ENCODE measurements at places on chromosomes 6 and 20.

- no peak for DNase-seq
These were observed 523.7 kb upstream of the SLC35B3 start for GRCh38 chr6:8958894-8959511.

DNA sequence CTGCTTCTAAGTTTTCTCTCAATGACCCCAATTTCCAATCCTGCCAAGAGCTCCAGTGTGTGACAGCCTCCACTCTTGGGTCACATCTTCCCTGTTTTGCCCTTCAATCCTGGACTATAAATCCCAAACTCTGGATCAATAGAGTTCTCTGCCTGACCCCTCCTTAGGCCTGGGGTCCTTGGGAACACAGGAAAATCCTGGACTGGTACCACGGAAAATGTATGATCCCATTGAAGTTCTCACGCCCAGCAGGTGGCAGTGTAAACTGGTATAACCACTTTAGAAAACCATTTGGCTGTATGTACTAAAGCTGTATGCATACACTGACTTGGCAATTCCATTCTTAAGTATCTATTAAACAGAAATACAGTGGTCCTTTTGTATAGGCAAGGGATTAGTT, 98.0 kb downstream of the SNAP25 start:
- no peak for DNase-seq

- DNase-seq: no peak
These were observed 2.0 kb upstream of the HBS1L start for GRCh38 chr6:135056632-135057031.

DNA sequence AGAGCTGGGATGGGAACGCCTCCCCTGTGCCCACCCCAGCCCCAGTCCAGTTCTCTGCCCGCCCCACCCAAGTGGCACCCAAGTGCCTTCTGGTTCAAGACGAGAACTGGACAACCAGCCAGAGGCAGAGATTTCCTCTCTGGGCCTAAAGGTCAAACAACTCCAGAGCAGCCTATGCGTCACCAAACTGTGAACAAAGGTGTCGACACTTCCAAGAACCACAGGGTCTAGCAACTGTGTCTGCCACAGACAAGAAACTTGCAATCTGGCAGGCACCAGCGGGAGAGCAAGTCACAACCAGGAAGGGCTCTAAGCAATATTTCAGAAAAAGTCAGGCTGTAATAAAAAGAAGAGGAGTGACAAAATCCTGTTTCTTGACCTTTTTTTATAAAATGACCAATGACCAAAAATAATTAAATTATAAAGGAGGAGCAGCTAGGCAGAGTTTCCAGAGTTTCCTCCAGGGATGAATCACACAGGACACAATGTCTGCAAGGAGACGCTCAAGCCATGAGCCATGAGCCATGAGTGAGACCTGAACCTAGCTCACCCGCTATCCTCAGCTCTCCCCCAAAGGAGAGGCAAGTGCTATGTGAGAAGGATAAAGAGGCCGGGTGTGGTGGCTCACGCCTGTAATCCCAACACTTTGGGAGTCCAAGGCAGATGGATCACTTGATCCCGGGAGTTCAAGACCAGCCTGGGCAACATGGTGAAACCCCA, 11.1 kb downstream of the EDEM2 start:
- DNase-seq: no peak

DNA sequence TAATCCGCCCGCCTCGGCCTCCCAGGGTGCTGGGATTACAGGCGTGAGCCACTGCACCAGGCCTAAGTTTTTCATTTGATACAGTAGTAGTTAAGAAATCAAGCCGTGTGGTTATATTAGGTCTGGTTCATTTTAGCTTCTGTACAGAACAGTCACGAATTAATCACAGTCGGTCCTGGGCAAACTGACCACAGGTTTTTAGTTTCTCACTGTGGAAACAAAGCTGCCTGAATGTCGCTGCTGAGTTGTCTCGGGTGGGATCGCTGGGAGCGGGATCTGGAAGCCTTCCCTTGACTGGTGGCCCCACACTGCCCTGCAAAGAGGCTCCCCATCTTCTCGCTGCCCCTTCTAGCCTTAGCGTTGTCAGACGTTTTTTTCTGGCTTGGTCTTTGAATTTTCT, 18.6 kb downstream of the UCKL1 start:
- no peak for DNase-seq

GRCh38 chr6:150788089-150788488, 77.4 kb upstream of the MTHFD1L start:
- DNase-seq: no peak

GRCh38 chr6:143279385-143279784, 171.1 kb downstream of the ADAT2 start:
- DNase-seq: no peak

DNA sequence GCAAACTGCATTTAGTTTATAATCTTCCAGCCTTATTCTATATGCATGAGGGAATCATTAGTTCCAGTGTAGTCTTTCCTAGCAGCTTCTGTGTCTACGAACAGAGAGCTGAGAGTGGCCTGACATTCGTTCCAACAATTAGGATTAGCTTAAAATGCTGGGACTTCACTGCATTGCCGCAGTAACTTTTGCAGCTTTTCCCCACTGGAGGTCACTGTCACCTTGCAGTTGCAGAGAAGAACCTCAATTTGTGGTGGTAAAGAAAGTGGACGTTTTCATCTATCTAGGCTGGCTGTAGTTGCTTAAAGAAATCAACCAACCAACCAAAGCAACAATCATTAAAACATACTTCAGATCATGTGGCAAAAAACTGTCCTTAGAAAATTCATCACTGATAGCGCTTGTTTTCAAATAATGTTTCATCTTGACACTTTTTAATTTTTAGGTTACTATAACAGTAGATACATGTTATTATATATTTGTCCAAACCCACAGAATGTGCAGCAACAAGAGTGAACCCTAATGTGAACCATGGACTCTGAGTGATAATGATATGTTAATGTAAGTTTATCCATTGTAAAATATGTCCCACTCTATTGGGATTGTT, 12.2 kb downstream of the MYLK4 start:
- DNase-seq: peak; percentile 34

- DNase-seq: no peak
These were observed 326.3 kb upstream of the TSHZ2 start for GRCh38 chr20:52645822-52646221.

DNA sequence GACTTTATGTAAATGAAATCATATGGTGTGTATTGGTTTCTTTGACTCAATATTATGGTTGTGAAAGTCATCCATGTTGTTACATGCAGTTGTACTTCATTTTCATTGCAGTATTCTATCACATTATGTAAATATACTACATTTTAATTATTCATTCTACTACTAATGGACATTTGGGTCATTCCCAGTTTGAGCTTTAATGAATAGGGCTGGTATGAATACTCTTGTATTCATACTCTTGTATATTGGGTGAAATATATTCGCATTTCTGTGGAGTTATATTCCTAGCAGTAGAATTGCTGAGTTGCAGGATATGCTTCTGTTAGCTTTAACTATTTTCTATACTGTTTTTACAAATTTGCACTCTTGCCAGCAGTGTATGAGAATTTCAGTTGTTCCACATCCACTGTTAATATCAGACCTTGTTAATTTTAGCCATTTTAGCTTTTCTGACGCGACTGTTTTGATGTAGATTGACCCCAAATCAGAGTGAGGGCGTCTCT, 944.3 kb downstream of the KIF16B start:
- DNase-seq: no peak

GRCh38 chr6:107697682-107698081, 126.4 kb downstream of the SCML4 start:
- DNase-seq: no peak

DNA sequence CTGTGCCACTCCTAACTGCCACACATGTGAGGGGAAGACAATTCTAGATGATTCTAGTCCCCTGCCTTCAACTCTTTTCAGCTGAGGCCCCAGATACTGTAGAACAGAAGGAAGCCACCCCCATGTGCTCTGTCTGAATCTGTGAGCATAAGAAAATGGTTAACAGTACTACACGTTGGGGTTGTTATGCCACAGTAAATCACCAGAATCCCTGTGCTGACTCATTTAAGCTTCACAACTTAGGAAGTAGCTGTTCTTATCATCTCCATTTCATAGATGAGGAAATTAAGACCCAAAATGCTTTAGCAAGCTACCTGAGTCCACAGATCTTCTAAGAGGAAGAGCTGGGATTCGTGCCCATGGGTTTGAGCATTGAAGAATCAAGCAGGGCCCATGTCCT, 27.4 kb upstream of the SCRT2 start:
- no peak for DNase-seq

- DNase-seq: no peak
These were observed 118.4 kb upstream of the SLC2A12 start for GRCh38 chr6:134170844-134171243.

DNA sequence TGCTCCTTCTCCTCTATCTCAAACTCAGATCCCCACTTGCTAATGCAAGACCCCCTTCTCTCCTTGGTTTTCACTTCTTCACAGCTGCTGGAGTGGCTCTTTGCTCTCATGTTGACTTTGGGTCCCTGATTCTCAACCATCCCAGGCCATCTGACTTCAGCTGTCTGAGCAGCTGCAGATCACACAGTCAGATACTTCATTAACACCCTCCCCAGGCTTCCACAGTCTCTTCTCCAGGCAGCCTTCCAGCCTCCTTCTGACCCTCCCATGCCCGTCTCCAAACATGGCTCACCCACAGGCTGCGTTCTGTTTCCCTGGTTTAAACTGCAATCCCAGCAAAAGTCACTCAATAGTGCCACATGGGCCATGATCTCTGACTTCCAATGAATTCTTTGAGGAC, 65.4 kb downstream of the HIVEP2 start:
- DNase-seq: no peak

DNA sequence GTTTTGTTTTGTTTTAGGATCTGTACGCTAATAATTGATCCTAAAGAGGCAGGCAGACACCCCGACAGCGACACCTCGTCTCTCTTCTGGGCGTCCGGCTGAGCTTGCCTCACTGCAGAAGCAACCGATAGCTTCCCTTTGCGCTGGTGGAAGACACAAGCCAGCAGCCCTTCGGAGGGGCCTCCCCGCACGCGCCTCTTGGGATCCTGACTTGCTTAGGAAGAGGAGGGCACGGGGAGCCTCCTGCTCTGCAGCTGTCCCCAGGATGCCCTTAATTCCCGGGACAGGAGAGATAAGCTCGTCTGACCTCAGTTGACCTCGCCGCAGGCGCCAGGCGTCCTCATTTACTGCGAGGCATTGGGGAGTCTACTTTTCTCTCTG, 94.0 kb downstream of the CD83 start:
- peak; percentile 71 for DNase-seq

GRCh38 chr20:60512443-60512842, 554.2 kb downstream of the CDH26 start:
- DNase-seq: no peak

GRCh38 chr6:99412065-99412464, 13.0 kb downstream of the PNISR start:
- DNase-seq: no peak

GRCh38 chr20:37102571-37102970, 6.8 kb upstream of the RBL1 start:
- DNase-seq: no peak

- no peak for DNase-seq
These were observed 24.0 kb upstream of the MLN start for GRCh38 chr6:33827546-33828451.

GRCh38 chr6:113299531-113299930, 557.6 kb upstream of the MARCKS start:
- DNase-seq: no peak

- no peak for DNase-seq
These were observed 15.7 kb upstream of the UNC93A start for GRCh38 chr6:167275436-167275835.

DNA sequence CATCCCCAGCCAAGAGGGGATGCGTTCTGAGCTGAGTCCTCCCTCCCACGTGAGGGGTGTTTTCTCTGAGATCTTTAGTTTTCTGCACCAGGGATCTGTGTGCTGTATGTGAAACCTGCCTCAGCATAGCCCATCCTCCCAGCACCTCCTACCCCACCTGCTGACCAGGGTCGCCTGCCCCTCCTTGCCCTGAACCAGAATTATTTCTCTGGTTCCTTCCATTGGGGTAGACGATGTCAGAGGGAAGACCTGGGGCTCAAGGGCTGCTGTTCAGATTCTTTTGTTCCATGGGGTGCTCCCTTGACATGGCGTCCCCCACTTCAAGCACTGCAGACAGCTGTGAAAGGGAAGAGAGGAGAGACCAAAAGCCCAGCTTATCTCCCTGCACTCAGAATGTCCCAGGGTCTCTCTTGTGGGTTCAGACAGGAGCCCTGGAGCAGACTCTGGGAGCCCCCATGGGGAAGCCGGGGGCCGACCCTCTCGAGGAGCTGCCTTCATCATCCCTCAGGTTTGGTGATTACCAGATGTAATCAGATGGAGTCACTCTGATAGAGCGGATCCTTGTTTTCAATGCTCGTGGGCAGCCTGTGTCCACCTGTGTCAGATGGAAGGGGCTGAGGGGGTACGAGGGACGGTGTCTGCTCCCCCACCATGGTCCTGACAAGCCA, 74.3 kb downstream of the ERMARD start:
- no peak for DNase-seq

- no peak for DNase-seq
These were observed 506.6 kb downstream of the FRK start for GRCh38 chr6:115554060-115554459.

GRCh38 chr20:17648791-17649730, 33.0 kb downstream of the RRBP1 start:
- peak; percentile 59 for DNase-seq

GRCh38 chr6:170553534-170554012, 466 bp upstream of the PSMB1 start:
- DNase-seq: no peak

DNA sequence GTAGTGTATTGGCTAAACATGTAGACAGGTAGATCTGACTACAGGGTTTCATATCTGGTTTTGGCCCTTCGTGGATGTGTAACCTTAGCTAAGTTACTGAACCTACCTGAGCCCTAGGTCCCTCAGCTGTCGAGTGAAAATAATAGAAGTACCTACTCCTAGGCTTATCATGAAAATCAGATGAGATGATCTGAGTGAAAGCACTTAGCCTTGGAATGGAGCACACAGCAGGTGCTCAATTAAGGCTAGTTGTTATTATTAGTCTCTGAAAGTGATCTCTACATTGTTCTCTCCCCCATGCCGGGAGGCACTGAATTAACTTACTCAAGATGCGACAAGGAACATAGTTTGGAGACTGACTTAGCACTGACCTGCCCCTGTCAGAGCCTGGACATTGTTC, 174.7 kb upstream of the ZNF217 start:
- no peak for DNase-seq

DNA sequence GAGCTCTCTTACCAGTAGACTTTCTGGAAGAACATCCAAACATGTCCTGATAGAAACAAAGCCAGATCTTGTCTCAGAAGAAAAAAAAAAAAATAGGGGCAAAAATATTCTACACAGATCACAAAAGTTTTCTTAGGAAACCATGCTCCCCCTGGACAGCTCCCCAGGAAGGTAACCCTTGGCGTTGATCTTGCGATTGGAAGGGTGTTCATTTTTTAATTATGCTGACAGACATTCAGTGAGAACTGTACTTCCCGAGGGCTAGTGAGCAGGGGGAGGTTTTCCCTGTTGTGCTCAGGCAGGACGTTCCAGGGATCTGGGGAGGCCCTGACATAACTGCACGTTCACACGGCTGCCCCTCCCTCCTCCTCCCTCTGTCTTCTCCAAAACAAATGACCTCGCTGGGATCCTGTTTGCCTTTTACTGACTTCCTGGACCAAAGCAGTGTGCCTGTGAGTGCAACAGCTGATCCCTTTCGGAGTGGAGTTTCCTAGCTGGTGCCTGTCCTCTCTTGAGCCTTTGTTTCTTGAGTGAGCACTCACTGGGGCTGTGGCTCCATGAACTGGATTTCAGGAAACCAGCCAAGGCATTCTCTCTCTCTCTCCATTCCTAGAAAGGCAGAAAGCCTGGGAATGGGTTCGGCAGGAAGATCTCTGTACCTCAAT, 46.7 kb downstream of the MARCKS start:
- DNase-seq: no peak
